ENCODE measurements at places on chromosomes 12 and 14.

- DNase-seq = no peak
Observed at GRCh38 chr14:54931598-54932340, 29.1 kb upstream of the GCH1 start.

- DNase-seq = no peak
Observed at GRCh38 chr14:51507511-51507905, 144.2 kb upstream of the FRMD6 start.

DNA sequence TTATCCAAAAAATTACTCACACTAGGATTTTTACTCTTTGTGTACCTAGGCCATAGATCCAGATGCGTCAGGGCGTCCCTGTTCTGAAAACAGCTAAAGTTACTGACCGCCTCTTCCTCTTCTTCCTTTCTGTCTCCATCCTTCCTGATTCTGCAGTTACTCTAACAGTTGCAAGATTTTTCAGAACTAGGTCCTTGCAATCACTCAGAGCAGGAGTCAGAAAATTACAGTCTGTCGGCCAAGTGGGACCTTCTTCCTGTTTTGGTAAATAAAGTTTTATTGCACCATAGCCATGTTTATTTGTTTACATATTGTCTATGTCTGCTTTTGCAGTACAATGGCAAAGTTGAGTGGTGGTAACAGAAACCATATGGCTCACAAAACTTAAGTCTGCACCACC lies 25.6 kb upstream of the FGF6 start:
- no peak for DNase-seq

DNA sequence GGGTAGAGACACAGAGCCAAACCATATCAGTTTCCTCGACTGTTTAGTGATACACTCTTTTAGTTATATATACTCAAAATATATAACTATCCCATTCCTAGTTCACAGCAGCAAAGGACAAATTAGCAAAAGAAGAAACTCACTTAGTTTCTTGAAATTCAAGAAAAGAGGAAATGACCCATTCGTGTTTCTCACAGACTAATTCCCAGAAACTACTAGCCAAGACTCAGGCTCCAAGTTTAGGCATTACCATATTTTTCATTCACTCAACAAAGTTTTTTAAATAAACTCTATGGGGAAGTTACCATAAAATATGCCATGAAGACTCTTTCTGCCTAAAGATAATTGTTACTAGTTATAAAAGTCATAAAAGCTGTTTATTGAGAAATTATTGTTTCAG lies 152.3 kb upstream of the DAAM1 start:
- DNase-seq = no peak

DNA sequence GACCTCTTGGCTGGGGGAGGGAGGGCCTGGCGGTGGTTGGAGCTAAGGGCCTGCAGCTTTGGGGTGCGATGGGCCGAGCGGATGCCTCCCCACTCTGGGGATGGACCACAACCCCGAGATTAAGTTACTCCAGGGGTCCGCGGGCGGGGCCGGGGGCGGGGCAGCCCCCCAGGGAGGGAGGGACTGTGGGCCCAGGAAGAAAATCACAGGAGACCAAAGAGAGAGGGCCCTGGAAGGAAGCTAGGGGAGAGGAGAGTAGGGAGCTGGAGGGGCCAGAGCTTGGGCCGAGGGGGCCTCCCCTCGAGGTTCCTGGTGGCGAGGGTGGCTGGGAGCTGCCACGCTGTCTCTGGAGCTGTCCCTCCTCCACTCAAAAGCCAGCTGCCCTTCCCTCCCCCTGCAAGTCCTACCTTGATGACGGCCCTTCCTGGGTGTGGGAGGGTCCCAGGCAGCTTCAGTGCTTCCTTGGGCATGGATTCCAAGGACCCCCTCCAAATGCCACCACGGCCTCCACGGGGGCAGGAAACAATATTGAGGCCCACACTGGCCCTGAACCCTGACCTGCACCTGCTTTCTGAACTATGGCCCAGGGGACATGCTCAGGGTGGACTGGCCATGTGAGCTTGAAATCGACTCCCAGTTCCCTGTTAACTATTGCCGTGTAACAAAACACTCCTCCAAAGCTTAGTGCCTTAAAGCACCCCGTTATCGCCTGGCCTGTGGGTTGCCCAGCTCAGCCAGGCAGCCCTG lies 610 bp upstream of the NUDT14 start:
- no peak for DNase-seq
